ENCODE measurements at places on chromosomes 5 and 9.

DNA sequence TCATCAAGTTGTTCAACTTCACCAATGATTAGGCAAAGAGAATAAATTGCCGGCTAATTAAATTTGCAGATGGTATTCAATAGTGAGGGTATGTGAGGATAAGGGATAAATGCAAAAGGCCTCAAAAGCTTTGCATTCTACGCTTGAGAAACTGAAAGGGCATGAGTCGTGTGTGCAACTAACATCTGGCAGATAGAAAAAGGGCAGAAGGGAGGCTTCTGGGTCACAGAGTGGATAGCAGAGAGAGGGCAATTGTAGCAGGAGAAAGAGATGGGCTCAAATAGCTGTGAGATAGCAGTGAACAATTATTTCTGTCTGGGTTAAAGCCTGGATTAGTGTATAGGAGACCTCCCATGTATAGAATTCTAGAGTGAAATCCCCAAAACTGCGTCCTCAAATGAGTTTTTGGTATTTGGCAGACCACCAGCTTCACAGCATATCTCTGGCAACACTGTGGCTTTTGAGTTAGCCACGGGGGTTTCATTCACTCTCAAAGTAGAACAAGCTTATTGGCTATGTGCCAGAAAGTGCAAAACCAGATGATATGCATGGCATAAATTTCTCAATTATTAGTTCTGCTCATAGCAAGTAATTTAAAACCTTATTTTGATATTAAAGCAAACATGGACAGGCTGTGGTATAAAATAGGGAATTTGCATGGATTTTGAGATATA, 586.3 kb downstream of the BRINP1 start:
- no peak for DNase-seq

- no peak for DNase-seq
These were observed 157.8 kb downstream of the NXNL2 start for GRCh38 chr9:88692827-88693226.

DNA sequence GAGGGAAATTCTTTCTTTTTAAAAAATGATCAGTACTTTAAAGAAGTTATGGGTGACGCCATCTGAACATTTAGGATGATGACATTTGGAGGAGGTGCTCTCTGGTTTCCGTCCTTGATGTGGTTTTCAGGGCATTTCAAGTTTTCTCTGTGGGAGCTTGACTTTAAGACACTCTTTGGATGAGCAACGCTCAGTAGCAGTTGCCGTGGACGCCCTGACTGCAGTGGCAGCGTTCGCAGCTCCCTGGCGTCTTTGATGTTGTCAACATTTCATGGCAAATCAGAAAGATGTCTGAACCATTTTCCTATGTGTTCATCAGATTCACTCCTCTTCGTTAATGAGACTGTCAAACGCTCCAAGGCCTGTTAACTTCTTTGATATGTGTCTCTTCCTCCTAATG, 86.1 kb downstream of the ZNF354C start:
- DNase-seq, result no peak

DNA sequence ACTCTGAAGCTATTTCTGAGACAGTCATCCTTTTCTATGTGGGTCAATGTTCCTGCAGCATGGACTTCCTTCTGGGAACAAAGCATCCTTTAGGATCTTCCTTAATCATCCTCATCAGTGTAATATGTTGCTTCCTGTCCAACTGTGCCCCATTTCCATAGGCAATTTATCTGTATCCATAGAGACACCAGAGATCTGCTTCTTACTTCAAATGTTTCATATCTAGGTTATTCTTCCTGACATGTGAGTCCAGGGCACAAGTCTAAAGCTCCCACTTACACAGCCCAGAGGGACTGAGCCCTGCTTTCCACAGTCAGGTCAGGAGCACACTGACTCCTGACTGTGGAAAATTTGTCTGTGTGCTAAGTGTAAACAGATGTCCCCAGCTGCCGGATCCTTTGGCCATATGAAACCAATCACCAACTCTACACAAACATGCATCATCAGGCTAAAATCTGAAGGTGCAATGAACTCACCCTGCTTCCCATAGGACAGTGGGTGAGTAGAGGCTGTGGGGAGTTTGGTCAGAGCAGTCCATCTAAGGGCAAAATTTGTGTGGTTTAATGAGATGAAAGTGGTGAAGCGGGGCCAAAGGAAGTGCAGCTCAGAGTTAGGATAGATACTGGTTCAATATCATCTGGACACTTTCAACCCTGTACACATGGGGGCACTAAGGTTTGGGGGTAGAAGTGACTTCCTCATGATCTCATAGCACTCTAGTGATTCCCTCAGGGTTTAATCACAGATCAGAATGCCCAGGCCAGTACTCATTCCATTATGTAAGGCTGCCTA, 85.2 kb upstream of the TNC start:
- DNase-seq, result no peak

- DNase-seq, result no peak
These were observed 272.2 kb downstream of the FSTL4 start for GRCh38 chr5:133340002-133340755.

DNA sequence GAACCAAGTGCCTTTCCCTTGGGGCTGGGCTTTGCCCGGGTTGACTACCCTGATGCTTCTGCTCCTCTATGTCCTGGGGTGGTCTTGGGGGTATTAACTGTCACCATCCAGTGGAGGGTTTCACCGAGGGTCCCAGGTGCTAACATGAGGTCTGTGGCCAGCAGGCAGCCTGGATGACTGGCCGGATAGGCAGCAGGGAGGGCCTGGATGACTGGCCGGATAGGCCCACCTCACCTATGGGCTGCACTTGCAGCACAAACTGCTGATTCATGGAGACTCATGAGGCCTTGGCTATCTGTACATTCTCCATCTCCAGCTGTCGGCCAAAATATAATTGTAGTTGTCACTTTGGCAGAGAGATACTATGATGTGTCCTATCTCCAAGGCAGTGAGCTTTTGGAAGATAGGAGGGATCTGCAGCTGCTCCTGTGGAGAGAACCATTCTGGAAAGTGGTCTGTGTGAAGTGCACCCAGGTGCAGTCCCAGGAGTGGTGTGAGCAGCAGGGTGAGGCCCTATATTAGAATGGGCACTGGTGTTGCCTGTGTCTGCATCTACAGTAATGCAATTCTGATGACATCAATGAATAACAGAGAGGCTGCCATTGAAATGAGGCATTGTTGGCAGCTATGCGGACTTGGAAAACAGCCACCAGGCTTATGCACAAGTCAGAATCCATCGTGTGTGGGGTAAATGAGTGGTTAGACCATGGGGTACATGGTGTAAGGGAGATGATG, 26.3 kb upstream of the CDKN2AIPNL start:
- no peak for DNase-seq

DNA sequence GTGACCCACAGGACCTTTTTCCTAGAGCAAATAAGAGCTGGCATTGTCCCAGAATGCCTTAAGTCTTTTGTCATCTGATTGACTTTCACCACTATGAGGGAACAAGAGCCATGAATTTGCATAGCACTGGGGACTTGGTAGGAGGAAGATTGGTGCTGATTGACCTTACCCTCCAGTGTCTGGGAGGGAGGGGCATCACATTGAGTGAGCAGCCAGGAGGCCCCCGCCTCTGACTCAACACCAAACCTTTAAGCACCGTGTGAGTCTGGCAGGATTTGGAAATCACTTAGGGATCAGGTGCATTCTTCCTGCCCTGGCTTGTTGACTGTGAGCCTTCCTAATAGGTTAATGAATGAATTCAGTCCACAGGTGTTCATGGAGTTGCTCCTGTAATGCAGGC, 40.7 kb downstream of the WNK2 start:
- no peak for DNase-seq
